ENCODE measurements at places on chromosomes 6 and 20.

DNA sequence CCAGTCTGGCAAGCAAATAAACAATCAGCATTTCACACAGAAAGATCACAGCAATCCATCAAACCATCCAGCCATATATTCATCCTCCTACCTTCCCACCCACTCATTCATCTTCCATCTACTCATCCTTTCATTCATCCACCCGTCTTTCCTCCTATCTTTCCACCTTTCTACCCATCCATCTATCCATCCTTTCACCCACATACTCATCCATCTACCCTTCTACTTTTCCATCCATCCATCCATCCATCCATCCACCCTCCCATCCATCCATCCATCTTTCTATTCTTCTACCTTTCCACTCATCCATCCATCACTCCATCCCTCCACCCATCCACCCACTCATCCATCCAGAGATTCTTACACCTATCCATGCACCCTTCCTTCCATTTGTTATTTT is 49.3 kb downstream of the KIAA0319 start:
- no peak for DNase-seq

DNA sequence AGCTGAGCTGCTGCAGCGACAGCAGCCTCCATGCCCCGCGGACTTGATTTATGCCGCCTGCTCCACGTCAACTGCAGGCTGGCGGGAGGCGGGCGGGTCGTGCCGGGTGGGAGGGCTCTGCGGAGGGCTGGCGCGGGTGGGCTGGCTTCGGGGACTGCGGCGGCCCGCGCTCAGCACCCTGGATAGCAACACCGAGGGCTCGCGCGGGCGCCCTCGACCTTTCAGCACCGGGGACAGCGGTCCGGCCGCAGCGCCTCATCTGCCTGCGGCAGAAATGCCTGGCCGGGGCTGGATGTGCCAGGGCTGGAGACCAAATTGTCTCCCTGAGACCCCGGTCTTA is 792 bp downstream of the SNAP25 start:
- peak; percentile 78 for DNase-seq

DNA sequence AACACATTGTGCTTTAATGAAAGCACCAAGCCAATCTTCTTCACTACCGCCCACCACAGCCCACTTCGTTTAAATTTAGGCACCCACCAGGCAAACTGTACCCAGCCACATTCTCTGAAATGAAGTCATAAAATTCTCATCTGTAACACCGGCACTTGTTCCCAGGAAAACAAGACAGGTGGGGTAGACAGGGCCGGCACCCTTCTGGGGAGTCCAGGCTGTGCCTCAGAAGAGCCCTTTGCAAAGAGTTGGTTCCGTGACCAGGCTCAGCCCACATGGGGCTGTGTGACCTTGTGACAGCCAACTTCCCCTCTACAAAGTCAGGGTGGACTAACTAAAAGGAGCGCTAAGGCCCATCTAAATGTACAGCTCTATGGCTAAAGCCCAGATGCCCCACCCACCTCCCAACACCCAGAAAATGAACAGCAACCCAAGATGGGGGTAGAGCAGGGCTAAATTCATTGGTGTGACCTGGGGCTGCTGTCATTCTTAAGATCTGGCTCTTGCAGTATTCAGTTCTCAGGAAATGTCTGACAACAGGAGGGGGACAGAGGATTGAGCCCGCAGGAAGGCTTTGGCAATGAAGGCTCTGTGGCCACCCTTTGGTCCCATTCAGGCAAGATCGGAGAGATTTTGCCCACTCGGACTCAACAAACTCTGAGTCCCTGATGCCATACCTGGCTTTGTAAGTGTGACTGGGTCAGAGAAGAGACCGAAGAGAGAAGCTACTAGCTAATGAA is 56.7 kb downstream of the TRERF1 start:
- DNase-seq, result no peak

GRCh38 chr6:36443471-36444428 is 950 bp downstream of the KCTD20 start:
- DNase-seq, result no peak

GRCh38 chr6:27679964-27680694 is 207.2 kb upstream of the ZNF184 start:
- no peak for DNase-seq

GRCh38 chr6:106309766-106310373 is 15.7 kb downstream of the ATG5 start:
- DNase-seq, result no peak

- no peak for DNase-seq
Measured at GRCh38 chr6:169707772-169708171, 5.8 kb downstream of the C6orf120 start.

DNA sequence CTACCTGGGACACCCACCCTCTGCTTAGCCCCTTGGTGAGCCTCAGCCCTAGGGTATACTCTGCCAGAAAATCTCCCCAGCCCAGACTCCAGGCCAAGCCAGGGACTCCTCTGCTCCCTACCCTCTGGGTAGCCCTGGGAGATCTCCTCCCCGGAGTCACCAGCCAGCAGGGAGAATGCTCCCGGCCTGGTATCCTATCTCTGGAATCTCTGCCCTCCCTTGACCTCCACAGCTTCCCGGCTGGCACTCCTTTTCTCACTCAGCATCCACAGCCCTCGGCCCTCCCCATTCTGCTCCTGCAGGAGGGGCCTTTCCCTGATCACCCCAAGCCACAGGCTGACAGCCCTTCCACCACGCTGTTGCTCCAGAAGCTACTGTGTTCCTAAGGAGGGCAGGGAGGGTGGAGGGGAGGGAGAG is 22.6 kb downstream of the NOL4L start:
- no peak for DNase-seq

DNA sequence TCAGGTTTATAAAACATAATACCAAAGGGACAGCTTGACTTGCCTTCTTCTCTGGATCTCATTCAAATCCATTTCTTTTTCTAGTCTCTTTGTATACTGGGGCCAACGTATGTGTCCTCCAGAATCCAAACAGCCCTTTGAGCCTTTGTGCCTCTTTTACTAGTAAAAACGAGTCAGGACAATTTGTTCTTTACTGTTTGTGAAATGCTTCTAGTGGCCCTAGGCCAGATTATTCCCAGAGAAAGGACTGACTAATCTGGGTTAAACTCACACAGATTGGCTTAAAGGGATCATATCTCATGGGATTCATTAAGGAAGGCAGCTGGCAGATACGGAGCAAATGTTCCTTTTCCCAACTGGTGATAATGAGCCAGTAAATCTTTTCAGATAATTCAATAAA is 32.1 kb upstream of the MANEA start:
- DNase-seq, result no peak

- DNase-seq, result no peak
Measured at GRCh38 chr6:121305957-121306607, 28.2 kb downstream of the TBC1D32 start.

DNA sequence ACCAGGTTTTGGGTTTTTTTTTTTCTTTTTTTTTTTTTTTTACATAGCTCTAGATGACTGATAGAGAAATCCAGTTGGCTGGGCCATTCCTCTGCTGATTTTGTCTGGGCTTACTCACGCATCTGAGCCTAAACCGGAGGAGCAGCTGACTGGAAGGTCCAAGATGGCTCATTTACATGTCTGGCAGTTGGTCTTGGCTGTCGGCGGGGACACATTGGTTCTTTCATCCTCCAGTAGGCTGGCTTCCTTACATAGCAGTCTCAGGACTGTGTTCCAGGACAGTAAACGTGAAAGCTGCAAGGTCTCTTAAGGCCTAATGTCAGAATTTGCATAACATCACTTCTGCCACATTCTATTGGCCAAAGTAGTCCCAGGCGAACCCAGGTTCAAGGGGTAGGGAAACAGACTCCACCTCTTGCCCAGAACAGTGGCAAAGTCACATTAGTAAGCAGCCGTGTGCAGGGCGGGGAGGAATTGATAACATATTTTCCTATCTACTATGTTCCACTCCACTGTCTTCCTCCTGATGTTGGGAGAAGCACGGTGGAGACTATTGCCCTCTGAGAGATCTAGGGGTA is 87.0 kb downstream of the CDH22 start:
- DNase-seq, result no peak

DNA sequence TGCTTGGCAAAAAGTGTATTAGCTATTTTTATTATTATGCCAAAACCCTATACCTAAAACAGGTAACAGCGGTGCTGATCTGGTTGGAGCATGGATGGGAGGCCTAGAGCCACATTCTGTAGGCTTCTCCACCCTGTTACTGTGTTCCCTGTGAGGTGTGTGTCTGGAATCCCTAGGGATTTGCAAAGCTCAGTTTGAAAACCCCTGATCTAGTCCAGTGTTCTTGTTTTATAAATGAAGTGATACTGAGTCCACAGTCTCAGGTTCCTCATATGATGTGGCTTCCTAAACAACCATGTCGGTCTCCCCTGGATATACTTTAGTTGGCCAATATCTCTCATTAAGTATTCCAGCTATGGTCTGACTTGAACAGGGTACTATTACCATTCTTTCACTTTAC is 16.3 kb downstream of the ACSS2 start:
- no peak for DNase-seq

GRCh38 chr6:112939563-112939962 is 592.4 kb downstream of the RFPL4B start:
- no peak for DNase-seq

GRCh38 chr6:81906709-81907204 is 154.3 kb upstream of the TENT5A start:
- DNase-seq, result no peak

DNA sequence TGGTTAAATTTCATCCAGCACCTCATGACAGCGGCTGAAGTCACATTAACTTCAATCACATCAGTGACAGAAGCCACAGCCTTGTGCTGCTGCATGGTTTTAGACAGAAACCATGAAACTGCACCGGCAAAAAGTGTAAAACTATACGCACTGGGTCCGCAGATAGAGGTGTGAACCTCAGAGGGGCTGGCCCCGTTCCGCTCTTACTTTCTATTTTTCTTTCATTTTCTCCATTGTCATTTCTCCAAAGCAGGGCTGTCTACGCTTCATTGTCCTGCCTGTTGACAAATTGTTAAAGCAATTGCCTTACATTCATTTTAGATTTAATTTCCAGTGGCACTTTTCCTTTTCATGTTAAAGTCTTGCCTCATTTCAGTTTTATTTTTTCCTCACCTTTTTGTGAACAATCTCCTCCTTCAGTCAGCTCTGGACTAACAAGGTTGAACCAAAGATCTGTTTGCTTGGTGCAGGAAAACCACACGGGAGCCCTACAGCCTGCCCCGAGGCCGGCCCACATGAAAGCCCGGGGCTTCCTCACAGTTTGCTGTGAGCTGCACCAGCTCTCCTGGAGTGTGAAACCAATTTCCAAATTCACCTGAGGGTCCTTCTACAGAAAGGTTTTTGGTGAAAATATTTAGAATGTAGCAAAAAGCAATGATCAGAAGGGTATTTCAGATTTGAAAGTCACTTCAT is 63.7 kb downstream of the PRR18 start:
- peak; percentile 44 for DNase-seq

DNA sequence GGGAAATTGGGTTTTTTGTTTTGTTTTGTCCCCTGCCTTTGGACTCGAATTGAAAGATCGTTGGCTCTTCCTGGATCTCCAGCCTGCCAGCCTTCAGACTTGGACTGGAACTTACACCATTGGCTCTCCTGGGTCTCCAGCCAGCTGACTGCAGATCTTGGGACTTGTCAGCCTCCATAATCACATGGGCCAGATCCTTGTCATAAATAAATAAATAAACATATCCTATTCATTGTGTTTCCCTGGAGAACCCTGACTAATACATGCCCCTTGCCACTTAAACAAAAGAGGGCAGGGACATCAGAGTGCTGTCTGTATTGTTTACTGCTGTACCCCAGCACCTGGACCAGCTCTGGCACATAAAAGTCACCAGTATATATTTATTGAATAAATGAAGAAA is 101.5 kb downstream of the CAP2 start:
- no peak for DNase-seq

All from stimulated activated naive CD8-positive, alpha-beta T cell treated with anti-CD3 and anti-CD28 coated beads, Interleukin-15, Interleukin-2, amounts not matched to agents 100 U/mL and 50 U/mL, for 24 hours (primary cell).